AG10803 (cell line): ENCODE measurements at places on chromosomes 3 and 15.

DNA sequence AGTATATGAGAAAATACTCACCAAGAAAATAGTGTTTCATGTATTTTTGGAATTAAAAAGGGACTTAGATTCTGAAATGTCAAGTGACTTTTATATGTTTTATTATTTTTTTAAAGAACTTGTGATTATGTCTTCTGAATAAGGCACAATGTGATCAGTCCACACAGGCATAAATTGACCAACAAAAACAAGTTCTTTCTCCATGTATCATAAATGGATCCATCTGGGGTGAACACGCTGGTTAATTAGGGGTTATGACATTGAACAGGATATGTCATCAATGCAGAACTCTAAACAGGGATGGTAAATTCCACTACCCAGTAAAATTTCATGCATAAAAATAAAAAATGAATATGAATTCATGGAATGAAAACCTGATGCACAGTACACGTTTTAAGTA lies 31.3 kb upstream of the PIK3CA start:
- DNase-seq, result peak; percentile 17

GRCh38 chr3:183577346-183577745 lies 21.8 kb upstream of the KLHL6 start:
- no peak for DNase-seq

- DNase-seq, result no peak
These were observed 129.0 kb downstream of the BBX start for GRCh38 chr3:107651782-107652181.

DNA sequence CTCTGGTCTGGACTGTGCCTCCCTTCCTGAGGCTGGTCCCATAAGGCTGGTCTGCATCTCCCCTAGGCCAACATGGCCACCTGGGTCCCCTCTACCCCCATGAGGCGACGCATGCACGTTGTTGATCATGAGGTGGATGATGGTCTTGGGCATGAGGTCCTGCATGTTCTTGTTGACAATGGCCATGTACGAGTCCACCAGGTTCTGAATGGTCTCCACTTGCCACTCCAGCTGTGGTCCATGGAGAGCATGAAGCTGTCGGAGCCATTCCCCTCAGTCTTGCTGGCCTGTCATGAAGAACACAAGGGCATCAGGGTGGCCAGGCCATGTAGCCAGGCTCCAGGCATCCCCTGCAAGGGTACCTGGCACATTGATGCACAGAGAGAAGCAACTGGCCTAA lies 27.1 kb upstream of the CSPG4 start:
- DNase-seq, result no peak

DNA sequence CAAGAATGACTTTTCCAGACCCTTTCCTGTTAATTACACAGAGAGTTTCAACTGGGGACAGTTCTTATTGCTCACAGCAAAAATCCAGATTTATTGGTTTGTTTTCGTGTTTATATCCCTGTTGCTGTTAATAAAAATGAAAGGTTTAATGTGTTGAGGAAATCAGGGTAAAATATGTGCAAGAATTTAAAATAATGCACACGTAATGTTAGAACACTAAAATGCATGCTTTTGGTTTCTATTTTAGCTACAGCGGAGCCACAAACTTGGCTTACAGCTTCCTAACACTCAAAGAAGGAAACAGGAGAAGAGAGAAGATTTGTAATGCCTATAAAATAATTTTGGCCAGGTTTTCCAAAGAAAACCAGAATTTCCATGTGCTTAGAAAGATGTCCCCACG lies 62.7 kb downstream of the CASR start:
- peak; percentile 41 for DNase-seq
